Thoracic aorta (tissue), 2 donors: ENCODE measurements at places on chromosomes 6 and 20.

DNA sequence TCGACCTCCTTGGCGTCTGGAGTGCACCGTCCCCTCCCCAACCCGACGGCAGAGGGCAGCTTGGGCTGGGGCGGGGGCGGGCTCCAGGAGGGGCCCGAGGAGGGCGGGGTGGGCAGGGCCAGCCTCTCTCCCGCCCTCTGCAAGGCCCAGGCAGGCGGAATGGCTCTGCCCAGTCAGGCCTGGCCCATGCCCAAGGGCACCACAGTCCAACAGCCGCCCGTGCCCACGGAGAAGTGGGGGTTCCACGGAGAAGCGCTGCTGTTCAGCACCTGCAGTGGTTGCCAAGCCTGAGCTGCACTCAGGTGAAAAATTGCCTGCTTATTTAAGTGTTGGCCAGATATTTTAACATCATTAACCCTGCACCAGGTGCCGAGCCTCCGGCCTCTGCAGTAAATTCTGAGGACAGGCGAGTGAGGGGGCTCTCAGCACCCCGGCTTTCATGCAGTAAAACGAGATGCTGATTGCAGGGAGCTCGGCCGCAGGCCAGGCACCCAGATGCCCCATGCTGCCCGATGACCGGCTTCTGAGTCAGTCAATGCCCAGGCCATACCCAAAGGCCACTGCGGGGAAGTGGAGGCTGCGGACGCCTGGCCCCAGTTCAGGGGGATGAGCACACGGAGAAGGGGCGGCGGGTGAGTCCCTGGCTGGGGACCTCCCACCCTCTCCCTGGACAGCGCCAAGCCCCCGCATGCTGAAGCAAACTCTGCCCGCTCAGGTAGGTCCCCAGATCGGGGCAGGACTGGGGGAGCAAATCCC lies at the start of gene SRMS:
Gene SRMS, minus strand, starts transcription at position 25 of the 756 bp plus-strand sequence. CDS start 286 bp downstream, outside the sequence.
- no peak for DNase-seq

DNA sequence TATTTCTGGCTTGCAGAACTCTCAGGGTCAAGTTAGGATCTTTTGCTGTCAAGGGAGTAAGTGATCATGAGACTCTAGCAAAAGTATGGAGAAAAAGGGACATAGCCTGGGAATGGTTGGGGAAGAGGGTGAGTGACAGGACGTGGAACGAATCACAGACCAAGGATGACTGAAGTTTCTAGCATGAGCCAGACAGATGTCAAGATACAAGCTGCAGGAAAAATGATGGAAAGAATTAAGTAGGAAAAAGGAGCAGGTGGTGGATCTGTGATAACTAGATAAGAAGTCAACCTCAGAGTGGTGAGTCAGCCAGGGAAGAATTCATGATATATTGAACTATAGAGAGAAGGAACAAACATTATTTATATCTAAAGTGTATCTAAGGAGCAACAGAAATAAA lies 159.8 kb upstream of the SYNDIG1 start:
- DNase-seq: no peak

DNA sequence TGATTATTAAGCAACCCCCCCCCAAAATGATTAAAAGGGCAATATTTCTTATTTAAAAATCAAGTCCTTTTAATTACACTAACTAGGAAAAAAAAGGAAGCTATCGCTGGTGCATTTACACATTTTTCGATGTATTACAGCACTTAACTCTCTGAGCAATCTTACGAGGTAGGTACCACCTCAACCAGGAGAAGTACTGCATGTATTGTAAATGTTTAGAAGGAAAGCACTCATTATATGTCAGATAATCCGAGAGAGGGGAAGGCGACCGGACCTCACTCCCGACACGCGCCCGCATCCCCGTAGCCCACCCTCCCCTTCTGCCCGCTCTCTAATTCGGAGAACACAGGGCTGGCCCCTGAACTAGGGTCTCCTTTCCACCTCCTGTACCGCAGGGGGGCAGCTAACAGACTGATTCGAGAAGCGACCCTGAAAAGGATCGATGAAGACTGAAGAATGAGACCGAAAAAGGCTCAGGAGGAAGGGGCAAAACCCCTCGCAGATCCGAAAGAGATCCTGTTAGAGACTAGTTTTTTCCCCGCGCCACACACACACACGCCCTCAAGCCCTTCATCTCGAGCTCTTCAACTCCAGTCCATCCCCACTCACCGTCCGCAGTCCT lies 337 bp downstream of the ESF1 start:
- no peak for DNase-seq

DNA sequence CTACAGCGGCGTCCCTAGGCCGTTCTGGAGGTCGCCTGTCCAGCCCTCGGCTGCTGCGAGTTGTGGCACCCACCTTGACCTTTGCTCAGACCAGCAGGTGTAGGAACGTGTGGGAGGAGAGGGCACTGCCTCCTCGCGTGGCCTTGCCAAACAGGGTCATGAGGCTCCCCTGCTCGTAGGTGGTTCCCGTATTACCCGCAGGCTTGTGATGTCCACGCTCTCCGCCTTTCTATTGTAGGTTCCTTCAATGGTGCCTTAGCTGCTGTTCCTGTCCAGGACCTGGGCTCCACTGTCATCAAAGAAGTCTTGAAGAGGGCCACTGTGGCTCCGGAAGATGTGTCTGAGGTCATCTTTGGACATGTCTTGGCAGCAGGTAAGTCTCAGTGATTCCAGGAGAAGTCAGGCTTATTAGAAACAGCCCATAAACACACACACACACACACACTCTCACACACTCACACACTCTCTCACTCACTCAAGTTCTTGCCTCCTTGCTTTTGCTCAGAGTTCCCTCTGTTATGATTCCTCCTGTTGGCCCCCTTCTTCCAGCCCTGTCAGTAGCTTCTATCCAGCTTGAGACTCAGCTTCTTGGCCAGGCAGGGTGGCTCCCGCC lies 942 bp downstream of the ACAT2 start:
- DNase-seq: no peak

GRCh38 chr20:31581391-31581790 lies 23.7 kb upstream of the ID1 start:
- DNase-seq: no peak

- no peak for DNase-seq
These were observed 58.1 kb upstream of the AFDN start for GRCh38 chr6:167768471-167769215.

- no peak for DNase-seq
These were observed 74.5 kb upstream of the TIAM2 start for GRCh38 chr6:154920495-154921200.

- DNase-seq: no peak
These were observed 20.4 kb downstream of the USP49 start for GRCh38 chr6:41874741-41875140.

DNA sequence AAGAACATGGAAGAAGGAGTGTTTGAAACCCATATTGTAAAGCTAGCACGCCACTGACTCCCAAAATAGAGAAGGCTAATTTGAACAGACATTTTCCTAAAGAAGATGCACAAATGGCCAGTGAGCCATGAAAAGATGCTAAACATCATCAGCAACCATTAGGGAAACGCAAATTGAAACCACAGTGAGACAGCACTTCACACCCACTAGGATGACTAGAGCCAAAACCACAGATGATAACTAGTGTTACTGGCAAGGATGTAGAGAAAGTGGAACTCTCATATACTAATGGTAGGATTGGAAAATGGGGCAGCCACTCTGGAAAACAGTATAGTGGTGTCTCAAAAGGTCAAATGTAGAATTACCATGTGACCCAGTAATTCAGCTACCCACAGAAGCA lies 58.2 kb downstream of the BMP7 start:
- no peak for DNase-seq

GRCh38 chr20:4122926-4123325 lies 107.6 kb upstream of the RNF24 start:
- no peak for DNase-seq

DNA sequence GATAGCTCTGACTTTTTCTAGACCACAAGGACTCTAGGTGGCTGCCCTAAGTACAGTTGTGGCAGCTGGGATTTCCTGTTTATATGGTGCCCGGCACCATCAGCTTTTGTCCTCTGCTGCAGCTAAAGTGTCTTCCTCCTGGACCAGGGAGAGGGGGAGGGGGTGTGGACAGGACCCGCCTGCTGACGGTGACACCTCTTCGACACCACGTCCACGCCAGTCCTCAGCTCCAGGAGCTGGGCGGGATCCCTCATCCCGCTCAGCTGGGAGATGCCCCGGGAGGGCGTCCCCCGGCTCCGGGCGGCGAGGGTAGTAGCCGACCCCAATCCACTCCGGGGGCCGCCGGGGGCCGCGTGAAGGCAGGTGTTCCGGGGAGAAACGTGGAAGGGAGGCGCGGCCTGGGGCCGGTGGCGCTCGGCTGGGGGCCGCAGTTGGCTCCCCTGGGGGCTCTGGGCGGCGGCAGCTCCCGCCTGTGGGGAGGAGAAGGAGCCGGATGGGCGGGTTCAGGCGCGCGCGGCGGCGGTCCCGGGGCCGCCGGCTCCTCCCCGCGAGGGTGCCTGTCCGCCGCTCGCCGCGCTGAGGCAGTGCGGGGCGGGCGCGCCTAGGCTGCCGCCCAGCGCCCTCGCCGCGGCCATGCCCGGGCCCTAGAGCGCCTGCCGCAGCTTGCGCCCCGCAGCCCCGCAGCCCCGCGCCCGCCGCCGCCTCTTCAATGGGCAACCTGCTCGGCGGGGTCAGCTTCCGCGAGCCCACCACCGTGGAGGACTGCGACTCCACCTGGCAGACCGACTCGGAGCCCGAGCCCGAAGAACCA lies at the start of gene OGFRL1:
Gene OGFRL1, plus strand, starts transcription at position 584 of the 811 bp plus-strand sequence. Its CDS starts 126 bp downstream, at position 710.
- DNase-seq: peak; percentile 25

- DNase-seq: no peak
These were observed 790 bp downstream of the NEDD9 start for GRCh38 chr6:11231564-11232192.

GRCh38 chr6:113442040-113442439 lies 415.1 kb upstream of the MARCKS start:
- DNase-seq: no peak

GRCh38 chr6:15153191-15153590 lies 92.7 kb upstream of the JARID2 start:
- DNase-seq: no peak

DNA sequence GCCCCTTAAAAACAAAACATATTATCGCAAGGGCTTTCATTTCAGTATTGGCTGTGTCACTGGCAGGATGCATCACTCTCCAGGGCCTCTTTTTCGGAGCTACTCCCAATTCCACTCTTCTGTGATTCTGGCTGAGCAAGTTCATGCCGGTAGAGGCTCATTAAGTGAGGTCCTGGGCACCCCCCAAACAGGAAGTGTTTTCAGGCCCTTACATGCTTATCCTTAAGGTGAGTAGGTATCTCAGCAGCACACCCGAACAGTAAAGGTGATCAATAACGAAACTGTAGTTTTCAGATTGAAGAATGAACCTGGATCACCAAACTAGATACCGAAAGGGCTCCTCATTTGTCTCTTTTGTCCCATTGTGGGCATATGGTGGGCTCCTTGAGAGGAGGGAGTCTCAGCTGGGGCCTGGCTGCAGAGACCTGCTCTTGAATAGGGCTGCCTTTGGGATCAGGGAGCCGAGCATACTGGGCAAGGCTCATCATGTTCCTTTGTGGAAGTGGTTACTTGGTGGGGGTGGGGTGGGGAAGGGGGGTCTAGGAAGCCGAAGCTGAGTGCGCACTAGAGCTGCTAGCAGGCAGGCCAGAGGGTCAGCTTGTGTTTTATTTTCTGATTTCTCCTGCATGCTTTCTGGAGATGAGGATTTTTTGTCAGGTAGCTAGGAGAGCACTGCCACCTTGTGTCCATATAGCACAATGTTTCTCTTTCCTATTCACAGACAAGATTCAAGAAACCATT lies 65.2 kb downstream of the CDS2 start:
- DNase-seq: no peak

DNA sequence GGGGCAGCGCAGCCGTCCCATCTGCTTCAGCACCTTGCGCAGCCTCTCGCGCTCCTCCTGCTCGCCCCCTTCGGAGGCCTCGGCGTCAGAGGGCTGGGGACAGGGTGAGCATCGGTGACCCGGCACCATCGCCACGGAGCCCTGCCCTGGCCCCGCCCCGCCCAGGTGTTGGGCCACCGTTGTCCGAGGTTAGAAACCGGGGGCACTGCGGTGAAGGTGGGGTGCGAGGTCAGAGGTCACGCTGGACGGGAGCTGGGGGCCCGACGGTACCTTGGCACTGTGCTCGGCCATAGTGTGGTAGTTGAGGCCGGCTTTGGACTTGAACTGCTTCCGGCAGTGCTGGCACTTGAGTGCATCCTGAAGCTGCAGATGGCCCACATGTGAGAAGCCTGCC lies 6.4 kb downstream of the ZNF512B start:
- DNase-seq: no peak

- no peak for DNase-seq
These were observed 24.7 kb upstream of the LRFN2 start for GRCh38 chr6:40611912-40612311.

GRCh38 chr6:122568797-122569221 lies 41.4 kb upstream of the PKIB start:
- no peak for DNase-seq

DNA sequence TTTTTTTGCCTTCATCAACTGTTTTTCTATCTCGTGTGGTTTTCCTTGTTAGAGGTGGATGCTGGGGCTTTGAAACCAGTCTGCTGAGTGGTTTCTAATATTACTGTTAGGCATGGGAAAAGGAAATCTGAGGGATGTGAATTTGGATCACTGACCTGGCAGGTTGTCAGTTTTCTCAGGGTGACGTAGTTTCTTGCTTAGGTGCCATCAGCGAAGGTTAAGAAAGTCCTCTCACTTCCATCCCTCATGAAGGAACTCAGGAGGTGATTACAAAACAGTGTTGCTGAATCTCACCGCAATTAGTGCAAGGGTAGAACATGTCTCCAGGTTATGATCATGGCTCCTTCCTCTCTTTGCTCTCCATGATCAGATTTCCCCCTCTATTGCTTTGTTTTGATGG lies 135.9 kb downstream of the SOX4 start:
- no peak for DNase-seq

DNA sequence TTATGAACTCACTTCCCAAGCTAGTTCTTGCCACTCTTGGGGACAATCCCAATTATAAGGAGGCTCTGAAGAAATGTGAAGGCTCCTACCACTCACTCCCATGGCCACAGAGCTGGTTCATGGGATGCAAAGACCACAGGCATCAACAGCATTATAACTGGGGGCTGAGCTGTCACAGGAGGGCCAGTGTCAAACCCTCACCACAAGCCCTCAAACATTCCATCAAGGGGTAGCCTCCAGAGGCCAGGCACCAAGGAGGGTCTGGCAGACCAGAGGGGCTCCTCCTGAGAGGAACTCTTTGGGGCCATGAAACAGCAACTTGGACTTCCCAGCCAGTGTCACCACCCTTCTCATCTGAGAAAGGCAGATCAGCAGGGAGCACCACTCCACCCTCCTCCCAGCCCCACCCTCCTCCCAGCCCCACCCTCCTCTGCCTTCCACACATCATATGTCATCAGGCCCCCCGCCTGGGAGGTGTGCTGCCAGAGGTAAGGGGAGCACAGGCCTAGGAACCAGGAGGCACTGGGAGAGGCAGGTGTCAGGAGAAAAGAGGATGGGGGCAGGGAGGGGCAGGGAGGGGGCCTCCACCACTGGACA lies 1.2 kb upstream of the TSPO2 start:
- no peak for DNase-seq
